ENCODE measurements at places on chromosomes 6 and 20.

DNA sequence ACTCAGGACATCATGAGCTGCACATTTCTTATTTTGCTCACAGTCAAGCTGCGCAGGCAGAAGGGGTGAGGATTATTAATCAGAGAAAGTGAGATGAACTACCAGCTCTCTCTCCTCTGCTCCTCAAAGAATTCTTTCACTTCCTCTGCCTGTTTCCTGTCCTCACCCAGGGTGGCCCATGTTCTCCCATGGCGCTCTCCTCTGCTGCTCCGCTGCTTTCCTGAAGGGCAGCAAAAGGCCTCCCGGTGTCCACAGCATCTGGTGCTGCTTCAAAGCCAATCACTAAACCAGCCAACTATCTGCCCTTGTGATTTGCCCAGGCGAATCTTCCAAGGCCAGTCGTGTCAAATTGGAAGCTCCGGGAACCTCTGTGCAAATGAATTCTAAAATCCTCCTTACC lies 324.2 kb downstream of the TPBG start:
- no peak for DNase-seq

- DNase-seq, result no peak
These were observed 451.7 kb downstream of the QKI start for GRCh38 chr6:163866192-163866591.

DNA sequence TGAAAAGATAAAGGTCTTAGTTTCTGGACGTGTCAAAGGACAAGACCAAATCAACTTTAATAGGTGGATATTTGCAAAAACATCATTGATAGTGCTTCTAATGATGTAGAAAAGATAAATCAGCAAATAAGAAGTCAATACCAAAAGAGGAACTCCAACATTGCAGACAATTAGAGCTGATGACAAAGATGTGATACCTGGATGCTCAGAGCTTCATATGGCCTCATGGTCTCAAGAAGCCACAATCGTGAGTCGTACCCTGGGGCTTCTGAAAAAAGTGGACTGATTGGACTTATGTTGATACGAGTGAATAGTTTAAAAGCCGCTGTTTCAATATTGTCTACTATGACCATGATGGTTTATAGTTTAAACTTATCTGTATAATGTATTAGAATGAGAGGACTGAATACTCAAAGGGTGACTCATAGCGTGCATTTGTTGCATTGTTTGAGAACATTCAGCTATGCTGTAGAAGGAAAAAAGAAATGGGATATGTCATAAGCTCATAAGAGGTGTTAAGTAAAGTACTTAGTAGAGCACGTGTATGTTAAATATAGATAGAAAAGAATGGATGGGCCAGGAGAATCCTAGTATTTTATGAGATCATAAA lies 54.6 kb upstream of the RIPOR2 start:
- no peak for DNase-seq

- DNase-seq, result peak; percentile 32
These were observed 71.3 kb downstream of the MANEA start for GRCh38 chr6:95648636-95649035.

DNA sequence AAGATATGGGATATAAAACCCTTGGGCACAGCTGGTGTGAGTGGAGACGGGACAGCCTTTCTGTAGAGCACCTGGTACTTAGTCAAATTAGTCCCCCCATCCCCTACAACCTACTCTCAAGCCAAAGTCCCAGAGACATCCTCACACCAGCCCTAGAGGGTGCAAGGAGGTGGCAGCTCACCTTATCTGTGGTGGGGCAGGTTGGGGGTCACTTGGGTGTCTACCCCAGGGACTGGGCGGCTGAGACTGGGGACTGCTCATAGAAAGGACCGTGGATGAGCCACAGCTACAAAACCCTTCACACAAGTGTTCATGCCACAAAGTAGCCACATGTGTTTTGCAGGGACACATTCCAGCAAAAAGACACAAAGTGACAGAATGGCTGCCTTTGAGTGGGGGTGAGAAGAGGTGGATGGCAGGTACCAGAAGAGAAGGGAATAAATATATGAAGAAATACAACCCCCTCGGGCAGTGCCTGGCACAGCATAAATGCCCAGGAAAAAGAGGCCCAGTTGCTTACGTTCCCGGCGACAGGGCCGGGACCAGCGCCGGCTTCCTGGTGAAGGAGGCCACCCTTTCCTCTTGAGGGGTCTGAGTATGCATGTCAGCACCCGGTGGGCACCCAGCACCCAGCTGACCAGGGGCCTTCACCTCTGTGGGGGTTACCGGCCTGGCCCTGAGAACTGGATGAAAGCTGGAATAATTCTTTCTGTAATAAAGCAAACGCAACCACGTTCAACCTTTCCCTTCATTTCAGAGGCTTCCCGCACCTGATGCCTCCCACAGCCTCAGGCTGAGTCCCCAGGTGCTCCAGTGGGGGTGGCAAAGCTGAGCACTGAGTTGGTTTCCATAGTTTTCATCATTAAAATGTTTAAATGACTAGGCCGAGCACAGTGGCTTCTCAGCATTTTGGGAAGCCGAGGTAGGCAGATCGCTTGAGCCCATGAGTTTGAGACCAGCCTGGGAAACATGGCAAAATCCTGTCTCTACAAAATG lies 14.4 kb upstream of the CEBPB start:
- DNase-seq, result no peak

DNA sequence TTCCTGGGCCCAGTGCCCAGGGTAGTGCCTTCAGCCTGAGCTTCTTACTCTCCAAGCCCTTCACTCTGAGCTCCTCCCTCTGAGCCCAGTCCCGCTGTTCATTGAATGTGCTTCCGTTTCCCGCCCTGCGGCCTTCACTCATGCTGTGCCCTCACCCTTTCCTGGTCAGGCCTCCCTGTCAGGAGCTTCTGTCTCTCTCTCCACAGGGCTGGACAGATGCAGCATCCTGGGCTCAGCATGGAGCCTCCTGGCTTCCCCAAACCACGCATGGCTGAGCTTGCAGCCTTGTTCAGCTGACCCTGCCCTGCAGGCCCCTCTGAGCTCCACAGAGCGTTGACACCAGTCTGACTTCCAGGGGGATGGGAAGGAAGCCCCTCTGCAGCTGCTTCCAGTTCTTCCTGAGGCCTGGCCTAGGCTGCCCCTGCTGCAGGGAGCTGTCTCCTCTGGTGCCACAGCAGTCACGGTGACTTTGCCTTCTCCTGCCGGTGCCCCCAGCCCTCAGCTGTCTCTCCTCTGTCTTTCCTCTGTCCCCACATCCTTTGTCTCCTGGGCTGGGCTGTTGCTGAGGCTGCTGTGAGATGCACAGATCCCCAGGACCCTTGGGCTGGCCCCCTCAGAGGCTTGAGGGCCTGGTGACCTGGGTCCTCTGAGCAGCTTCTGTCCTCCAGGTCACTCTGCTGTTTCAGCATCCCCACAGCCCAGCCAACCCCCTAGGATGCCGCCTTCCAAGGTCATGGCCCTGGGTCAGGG lies 7.9 kb upstream of the MYT1 start:
- DNase-seq, result no peak

- DNase-seq, result peak; percentile 90
These were observed 6.3 kb upstream of the DHX16 start for GRCh38 chr6:30678964-30679726.

DNA sequence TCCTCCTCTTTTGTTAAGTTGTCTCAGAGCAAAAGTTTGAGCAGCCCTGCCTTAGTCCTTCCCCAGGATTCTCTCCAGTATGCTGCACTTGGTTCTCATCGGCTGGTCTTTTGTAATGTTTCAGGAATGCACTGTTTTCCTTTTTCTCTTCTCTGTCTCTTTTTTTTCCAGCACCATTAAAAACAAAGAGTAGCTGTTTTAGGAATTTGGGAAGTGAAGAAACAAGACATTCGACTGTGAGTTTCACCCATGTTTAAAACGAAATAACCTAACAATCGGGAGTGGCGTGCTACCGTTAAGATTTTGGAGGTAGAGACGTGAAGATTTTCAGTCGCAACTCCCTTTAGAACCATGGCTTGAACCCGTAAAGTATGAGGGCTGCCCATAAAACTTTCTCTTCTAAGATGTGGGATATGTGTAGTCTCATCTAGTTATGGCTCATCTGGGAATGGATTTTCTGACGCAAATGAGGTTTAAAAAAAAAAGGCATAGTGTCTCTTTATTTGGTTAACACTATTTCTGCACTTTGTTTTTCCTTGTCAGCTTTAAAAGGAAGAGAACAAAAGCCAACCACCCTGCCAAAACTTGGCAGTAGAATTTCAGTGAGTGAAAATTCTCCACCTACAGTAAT lies 35.9 kb upstream of the RAB23 start:
- DNase-seq, result no peak

DNA sequence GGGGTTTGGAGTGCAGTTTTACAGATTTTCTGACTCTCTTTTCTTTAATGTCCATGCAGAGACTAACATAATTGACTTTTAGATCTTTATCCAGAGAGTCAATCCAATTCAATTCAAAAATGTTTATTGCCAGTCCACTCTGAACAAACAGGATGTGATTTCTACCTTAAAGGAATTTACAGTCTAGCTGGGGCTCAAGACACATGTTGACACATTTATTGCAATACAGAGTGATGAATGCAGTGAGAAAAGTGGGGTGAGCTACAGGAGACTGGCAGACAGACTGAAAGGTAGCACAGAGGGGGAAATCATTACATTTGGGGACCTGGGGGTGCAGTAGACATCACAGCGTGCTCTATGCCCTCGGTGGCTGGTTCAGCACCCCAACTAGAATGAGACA lies 193.9 kb downstream of the SLC24A3 start:
- DNase-seq, result no peak

- DNase-seq, result peak; percentile 73
These were observed at the start of gene OGFR for GRCh38 chr20:62804627-62805154. Gene OGFR, plus strand, starts transcription at chr20:62804835. Its CDS starts 25 bp downstream, at chr20:62804860.

- DNase-seq, result no peak
These were observed 125.3 kb downstream of the FAM83B start for GRCh38 chr6:54971825-54972224.

DNA sequence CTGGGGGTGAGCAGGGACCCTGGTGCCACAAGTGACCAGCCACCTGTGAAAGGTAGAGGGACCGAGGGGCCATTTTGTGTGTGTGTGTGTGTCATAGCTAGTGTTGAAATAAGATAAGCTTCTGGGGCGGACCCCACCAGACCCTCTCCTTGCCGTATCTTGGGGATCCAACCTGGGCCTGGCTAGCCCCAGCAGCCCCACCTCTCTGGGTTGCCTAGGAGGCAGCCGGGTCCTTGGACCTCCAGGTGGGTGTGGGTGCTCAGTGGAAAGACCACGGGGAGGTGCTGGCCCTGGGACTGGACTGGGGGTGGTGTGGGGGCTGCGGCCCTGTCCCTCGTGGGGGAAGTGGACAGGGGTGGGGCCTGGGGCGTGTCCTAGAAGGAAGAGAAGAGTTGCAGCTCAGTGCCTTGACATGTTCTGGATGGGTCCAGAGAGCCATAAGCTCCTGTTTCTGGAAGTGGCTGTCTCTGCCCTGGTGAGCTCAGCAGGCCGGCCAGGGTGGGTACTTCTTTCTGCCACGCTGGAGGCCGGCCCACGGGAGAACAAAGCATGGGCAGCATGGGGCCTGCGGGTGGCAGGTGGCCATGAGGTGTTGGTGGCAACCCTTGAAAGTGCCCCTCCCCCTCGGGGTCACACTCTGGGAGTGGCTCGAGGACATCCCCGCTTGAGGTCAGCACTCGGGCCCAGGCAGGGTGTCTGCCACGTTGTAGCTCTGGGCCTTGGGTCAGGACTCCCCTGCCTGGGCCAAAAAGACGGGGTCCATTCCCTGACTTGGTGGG lies 8.4 kb downstream of the RBBP8NL start:
- no peak for DNase-seq

DNA sequence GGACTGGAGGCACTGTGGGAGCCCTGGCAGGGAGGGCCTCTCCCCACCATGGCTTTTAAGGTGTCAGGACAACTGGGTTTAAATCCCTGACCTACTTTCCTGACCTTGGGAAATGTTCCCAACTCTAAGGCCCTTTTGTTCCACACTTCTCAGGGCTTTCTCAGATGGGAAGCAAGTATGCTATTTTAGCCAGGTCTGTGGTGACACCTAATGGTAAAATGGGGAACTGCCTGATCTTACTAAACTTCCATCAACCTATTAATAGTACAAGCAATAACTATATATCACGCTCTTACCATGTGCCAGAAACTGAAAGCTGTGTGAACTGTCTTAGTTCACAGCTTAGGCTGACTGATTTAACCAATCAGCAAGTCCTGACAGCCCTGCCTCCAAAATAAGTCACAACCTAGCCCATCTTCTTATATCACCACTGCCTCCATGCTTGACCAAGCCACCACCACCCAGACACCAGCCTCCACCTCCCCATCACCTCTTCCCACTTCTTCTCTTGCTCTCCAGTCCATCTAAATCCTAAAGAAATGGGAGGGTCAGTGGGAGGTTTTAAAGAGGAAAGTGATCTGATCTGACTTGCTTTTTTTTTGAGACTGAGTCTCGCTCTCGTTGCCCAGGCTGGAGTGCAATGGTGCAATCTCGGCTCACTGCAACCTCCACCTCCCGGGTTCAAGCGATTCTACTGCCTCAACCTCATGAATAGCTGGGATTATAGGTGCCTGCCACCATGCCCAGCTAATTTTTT lies 6.9 kb upstream of the BLCAP start:
- DNase-seq, result peak; percentile 75

- DNase-seq, result no peak
These were observed 293.9 kb downstream of the KIF16B start for GRCh38 chr20:16279320-16279719.

- no peak for DNase-seq
These were observed 8.9 kb downstream of the HTR1B start for GRCh38 chr6:77454386-77454785.

DNA sequence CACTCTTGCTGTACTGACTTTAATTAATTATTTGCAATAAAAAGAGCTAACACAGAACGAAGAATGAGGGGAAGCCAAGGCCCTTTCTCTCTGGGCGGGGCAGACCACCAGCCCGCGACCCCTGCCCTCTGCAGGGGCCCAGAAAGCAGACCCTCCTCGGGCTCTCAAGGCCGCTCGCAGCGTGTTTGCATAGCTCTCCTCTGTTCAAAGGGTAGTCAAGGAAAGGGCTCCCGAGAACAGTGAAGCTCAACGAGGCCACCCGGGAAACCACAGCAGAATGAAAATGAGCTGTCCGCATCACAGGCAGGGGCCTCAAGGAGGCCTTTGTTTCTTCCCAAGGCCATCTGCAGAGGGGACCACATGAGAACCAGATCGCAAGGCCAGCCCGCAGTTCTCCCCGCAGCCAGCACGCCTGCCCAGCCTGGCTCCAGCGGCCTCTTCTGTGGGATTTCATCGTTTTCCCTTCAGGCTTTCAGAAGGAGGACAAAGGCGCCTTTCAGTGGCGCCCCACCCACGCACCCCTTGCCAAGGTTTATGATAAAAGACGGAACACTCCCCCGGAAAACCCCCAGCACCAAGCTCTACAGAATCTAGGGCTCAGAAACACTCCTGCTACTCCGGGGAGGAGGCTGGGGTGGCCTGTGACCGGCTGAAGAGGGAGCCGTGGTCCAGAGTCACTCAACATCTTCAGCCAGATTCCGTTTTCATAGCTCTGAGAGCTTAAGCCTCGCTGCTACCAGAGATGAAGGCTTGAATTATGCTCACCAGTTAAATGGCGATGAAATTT lies 25.3 kb downstream of the ACSS1 start:
- DNase-seq, result peak; percentile 95

- no peak for DNase-seq
These were observed 11.8 kb downstream of the GSTA4 start for GRCh38 chr6:52983159-52983848.

Data from testis (tissue), 5 donors.